ENCODE measurements at places on chromosomes 11 and 22. TPM values are rescaled to one million over a fixed set of nuclear protein-coding genes. Genes with fewer than 3 reads are reported as not detected.

DNA sequence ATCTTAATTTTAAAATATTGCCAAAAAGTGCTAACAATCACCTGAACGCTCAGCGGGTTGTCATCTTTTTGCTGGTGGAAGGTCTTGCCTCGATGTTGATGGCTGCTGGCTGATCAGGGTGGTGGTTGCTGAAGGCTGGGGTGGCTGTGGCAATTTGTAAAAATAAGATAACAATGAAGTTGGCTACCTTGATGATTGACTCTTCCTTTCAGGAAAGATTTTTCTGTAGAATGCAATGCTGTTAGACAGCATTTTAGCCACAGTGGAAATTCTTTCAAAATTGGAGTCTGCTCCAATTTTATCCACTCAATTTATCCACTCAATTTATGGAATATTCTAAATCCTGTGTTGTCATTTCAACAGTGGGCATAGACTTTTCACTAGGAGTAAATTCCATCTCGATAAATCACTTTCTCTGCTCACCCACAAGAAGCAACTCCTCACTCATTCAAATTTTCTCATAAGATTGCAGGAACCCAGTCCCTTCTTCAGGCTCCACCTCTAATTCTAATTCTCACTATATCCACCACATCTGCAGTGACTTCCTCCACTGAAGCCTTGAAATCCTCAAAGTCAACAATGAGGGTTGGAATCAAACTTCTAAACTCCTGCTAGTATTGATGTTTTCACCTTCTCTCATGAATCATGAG lies 78.8 kb downstream of the LINC01488 start:
- DNase-seq: no peak

MS4A4A gene
- not detected for total RNA-seq

- DNase-seq: no peak
Measured at GRCh38 chr22:36073476-36073875, 44.9 kb upstream of the RBFOX2 start.

C11orf52 gene
- total RNA-seq: 5.0 TPM

GRAMD1B gene
- total RNA-seq: 6.0 TPM

GRCh38 chr11:101797335-101797734 lies 117.5 kb upstream of the CEP126 start:
- no peak for DNase-seq

C11orf68 gene
- 6.6 TPM for total RNA-seq

PARVA gene
- 30.2 TPM for total RNA-seq

- no peak for DNase-seq
Measured at GRCh38 chr11:68948935-68949334, 31.9 kb downstream of the MRGPRD start.

DDX17 gene
- total RNA-seq: 275 TPM

OR5A1 gene
- total RNA-seq: not detected

DTX4 gene
- total RNA-seq: 3.0 TPM

GRCh38 chr11:9428706-9429105 lies 32.1 kb upstream of the ZNF143 start:
- no peak for DNase-seq

C11orf16 gene
- total RNA-seq: not detected

GRCh38 chr11:62543680-62544444 lies 2.7 kb downstream of the AHNAK start:
- DNase-seq: no peak

C11orf86 gene
- total RNA-seq: not detected

KLHDC7B gene
- not detected for total RNA-seq

- no peak for DNase-seq
Measured at GRCh38 chr11:115272925-115273324, 231.3 kb downstream of the CADM1 start.

GRCh38 chr22:45235851-45236342 lies 4.8 kb downstream of the KIAA0930 start:
- no peak for DNase-seq

SLC1A2 gene
- under 0.01 TPM for total RNA-seq

- DNase-seq: no peak
Measured at GRCh38 chr11:23897453-23898286, 599.2 kb upstream of the LUZP2 start.

DNA sequence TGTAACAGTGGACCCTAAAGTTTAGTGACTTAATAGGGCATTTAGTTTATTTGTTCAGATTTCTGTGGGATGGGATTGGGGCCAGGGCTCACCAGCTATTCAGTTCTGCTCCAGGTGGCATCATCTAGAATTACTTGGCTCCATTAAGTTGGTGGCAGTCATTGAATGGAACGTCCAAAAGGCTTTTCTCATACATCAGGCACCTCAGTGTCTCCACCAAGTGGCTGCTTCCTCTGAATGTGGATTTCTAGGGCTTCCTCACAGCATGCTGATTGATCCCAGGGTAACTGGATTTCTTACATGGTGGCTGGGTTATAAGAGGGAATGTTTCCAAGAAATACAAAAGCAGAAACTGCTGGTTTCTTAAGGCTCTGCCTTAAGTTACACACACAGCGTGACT lies 34.7 kb downstream of the USP47 start:
- DNase-seq: no peak
